Foreskin keratinocyte (primary cell): ENCODE measurements at places on chromosomes 5 and 9. TPM values are rescaled to one million over a fixed set of nuclear protein-coding genes. Genes with fewer than 3 reads are reported as not detected.

ADAMTSL1 gene
- 0.44 and 3.7 TPM in 2 replicates for total RNA-seq

SLCO6A1 gene
- total RNA-seq = not detected in 2 replicates

SLC6A3 gene
- not detected in 2 replicates for total RNA-seq

HTR1A gene
- total RNA-seq = not detected in 2 replicates

PTGDS gene
- total RNA-seq = not detected in 2 replicates

MYO10 gene
- total RNA-seq = 57.7 and 62.5 TPM in 2 replicates

REEP2 gene
- total RNA-seq = 3.0 TPM in 2 replicates

SNX2 gene
- 50.4 and 54.7 TPM in 2 replicates for total RNA-seq

TMEM252 gene
- total RNA-seq = not detected in 2 replicates

PCDHA9 gene
- total RNA-seq = not detected in 2 replicates

CDC25C gene
- 7.9 and 9.4 TPM in 2 replicates for total RNA-seq

PIP5K1B gene
- 0.04 TPM in 1 of 2 replicates, not detected in the other for total RNA-seq

GNAQ gene
- total RNA-seq = 31.3 and 31.6 TPM in 2 replicates

MAN2A1 gene
- 55.0 and 59.1 TPM in 2 replicates for total RNA-seq

GTF2H2C gene
- 29.0 and 30.6 TPM in 2 replicates for total RNA-seq

TMEM215 gene
- total RNA-seq = not detected in 2 replicates

FCN2 gene
- total RNA-seq = not detected in 2 replicates

TNFSF8 gene
- total RNA-seq = not detected in 2 replicates

SPTAN1 gene
- 128 and 131 TPM in 2 replicates for total RNA-seq

EGR1 gene
- 19.5 and 20.4 TPM in 2 replicates for total RNA-seq

MCIDAS gene
- 0.10 TPM in 1 of 2 replicates, not detected in the other for total RNA-seq

SLC27A4 gene
- total RNA-seq = 29.5 and 32.8 TPM in 2 replicates

SPATA31D4 gene
- not detected in 2 replicates for total RNA-seq

DNAI1 gene
- not detected in 2 replicates for total RNA-seq

LPAR1 gene
- 27.0 and 30.9 TPM in 2 replicates for total RNA-seq

GARIN3 gene
- not detected in 2 replicates for total RNA-seq

PCDHB4 gene
- total RNA-seq = not detected in 2 replicates

GPRIN1 gene
- 16.9 and 18.3 TPM in 2 replicates for total RNA-seq
